Pons (tissue), 1 donor: ENCODE measurements at places on chromosomes 6 and 20.

DNA sequence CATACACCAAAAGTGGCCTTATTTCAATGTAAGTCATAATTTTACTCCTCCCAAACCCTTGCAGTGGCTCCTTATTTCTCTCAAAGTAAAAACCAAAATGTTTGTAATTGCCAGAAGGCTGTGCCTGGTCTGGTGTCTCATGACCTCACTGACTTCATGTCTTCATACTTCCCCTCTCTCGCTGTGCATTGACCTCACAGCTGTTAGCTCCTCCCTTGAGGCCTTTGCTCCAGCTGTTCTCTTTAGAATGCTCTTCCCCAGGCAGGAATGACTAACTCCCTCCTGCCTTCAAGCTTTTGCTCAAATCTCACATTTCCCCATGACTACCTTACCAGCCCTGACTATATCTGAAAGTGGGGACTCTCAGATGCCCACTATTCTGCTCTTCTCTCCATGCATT lies 83.3 kb downstream of the MTFR2 start:
- DNase-seq = no peak

- no peak for DNase-seq
Observed at GRCh38 chr20:63264000-63264399, 8.6 kb upstream of the ARFGAP1 start.

DNA sequence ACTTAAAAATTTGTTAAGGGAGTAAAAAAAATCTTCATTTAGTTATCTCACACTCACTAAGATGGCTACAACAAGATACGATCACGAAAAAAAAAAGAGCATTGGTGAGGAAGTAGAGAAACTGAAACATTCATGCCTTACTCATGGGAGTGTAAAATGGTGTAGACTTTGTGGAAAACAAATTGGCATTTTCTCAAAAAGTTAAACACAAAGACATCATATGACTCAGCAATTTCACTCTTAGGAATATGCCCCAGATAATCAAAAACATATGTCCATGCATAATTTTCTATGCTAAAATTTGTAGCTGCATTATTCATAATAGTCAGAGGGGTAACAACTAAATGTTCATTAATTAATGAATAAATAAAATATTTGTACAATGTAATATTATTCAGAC lies 120.9 kb upstream of the IRAK1BP1 start:
- no peak for DNase-seq

- DNase-seq = no peak
Observed at GRCh38 chr6:88908598-88909548, 54.5 kb downstream of the RNGTT start.

DNA sequence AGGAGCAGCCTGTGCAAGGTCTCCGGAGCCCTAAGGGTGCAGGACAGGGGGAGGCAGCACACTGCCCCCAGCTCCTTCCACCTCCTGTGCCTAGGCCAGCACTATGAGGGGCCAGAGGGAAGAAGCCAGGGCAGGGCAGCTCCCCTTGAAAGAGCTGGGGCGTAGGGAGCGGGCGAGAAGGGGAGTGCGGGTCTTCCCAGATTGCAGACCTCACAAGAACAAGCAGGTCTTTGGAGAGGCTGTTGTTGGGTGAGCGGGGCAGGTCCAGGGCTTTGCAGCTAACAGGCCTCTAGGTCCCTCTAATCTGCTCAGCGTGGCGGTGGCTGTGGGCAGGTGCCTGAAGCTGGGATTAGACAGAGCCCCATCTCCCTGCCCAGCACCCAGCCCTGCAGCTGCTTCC lies 22.4 kb upstream of the CST1 start:
- no peak for DNase-seq
